Glutamatergic neuron (in vitro differentiated cells): ENCODE measurements at places on chromosomes 12 and 14.

DNA sequence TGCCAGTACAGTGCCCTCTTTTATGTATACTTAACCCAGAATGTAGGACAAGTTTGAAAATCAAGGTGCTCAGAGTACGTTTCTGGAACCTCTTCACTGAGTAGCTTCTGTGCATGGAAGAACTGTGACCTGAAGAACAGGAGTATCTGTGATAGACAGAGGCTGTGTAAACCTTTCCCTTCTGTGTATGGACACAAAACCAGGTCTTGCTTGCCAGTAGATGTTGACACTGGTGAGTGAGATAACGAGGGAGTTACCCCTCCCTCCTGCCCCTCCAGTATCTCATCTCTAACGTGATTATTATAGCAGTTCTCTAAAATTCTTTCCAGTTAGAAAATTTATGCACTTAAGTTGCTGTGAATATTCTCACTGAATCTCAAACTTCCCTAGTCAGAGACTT is 170.8 kb downstream of the RPL10L start:
- no peak for DNase-seq

DNA sequence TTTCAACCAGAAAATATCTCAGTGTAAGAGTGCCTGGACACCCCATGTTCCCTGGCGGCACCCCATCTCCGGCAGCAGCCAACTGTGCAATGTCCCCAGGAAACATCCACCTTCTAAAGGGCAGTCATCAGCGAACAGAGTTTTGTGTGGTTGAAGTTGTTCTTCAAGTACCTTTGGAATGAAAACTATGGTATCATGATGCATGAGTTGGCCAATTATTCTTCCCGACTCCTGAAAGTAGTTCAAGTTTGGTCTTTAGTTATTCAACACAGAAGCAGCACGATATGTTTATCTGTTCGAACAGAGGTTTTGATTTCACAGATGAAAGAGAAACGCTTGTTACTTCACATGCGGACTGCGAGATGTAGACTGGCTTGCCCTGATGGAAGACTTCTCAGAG is 21.1 kb upstream of the TTC7B start:
- no peak for DNase-seq

DNA sequence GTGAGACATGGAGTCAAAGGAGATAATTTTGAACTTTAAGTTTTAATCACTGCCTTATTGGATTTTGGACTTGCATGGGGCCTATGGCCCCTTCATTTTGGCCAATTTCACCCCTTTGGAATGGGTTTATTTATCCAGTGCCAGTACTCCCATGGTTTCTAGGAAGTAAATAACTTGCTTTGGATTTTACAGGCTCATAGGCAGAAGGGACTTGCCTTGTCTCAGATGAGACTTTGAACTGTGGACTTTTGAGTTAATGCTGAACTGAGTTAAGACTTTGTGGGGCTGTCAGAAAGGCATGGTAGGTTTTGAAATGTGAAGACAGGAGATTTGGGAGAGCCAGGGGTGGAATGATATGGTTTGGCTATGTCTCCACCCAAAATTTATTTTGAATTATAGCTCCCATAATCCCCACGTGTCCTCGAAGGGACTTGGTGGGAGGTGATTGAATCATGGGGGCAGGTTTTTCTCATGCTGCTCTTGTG is 448.1 kb downstream of the NAV3 start:
- no peak for DNase-seq

DNA sequence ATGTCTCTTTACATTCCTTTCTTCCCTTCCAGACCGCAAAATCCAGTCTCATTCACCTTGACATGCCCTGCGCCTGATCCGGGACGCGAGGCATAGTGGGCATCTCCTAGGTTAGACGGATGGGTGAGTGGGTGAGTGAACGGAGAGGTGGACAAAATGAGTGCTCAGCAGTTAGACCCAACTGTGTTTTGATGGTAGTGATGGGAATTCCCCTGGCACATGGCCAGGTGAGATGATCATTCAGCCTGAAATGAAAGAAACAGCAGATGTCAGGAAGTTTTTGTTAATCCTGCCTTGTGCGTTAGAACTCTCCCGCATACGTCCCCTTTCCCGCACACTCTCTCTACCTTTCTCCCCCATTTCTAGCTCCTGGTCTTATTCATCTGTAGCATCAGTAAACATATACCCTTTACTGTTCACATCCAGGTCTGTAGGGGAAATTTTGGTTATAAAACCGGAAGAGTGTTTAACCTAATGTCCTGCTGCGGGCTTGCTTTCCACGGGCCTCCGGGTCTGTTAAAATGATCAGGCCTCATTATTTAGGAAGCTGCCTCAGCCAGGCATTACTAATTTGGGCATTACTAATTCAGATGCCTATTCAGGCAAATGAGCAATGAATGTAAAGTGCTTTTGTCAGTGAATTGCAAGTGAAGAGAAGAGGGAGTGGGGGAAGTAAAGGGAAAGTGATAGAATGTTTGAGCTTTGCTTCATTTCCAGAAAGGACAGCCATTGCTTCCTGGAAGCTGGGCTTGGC is 172.8 kb downstream of the ETV6 start:
- DNase-seq, result no peak

DNA sequence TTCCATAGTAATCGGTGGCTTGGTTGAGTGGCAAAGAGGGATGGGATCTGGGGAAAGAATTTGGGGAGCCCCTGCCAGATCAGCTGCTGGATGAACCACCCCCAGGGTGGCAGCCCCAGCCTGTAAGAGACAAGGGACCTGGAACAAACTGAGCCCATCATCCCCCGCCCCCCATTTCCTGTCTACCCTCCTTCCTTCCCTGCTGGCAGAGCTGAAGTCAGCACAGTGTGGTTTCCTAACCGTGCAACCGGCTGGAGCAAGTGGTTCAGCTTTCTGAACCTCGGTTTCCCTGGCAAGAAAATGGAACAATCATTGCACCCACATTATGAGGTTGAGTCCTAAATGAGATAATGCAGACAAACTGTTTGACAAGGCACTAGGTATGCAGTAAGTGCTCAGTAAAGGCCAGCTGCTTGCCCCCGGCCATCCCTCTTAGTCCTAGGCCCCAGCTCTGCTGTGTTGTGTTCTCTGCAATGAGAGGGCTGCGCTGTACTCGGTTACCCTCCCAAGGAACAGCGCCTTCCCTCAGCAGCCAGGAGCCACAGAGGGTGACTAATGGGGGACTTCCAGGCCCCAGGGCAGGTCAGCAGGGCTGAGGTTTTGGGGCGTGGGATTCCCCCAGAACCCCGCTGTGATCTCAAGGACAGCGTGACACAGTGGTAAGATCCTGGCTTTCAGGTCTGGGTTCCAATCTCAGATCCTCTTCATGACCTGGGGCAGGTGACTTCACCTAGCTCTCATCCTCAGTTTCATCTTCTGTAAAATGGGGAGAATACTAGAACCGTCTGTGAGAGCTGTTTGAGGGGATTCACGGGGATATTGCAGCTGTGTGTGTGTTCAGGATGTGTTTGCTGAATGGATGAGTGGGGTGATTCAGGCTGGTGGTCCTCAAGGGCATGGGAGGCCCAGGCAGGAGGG is 16.5 kb downstream of the SELPLG start:
- no peak for DNase-seq
